ENCODE measurements at places on chromosomes 7 and 10.

DNA sequence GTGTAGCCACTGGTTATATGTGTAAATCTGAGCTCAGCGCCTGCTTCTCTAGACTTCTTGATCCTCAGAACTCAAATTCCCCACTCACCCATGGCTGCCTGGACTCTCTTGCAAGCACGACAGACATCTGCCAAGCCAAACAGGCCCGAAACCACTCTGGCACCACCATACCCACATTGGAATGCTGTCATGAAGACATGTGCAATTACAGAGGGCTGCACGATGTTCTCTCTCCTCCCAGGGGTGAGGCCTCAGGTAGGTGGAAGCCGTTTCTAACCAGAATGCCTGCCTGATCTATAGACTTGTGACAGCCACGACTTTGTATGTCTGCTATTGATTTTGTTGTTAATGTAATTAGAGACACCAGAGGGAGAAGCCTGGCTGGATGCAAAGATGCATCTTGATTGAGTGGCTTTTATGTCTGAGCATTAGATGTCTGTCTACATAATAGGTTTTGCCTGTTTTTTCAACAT, 4.0 kb downstream of the BAMBI start:
- no peak for DNase-seq

DNA sequence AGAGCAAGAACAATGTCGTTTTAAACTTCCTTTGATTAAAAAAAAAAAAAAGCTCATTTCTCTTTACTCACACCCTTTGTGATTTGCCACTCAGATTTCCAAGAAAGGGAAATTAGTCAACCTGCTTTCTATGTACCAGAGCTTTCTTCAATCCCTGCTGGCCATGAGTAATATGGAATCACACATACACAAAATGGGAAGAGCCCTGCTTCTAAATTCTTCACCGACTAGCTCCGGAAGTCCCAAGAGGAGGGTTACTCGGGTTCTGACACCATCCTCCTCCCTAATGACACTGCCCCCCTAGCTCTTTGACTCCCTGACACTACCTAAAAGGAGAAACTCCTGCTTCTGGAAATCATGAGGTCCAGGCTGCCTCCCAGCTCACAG, 81.8 kb upstream of the SFMBT2 start:
- DNase-seq = no peak

DNA sequence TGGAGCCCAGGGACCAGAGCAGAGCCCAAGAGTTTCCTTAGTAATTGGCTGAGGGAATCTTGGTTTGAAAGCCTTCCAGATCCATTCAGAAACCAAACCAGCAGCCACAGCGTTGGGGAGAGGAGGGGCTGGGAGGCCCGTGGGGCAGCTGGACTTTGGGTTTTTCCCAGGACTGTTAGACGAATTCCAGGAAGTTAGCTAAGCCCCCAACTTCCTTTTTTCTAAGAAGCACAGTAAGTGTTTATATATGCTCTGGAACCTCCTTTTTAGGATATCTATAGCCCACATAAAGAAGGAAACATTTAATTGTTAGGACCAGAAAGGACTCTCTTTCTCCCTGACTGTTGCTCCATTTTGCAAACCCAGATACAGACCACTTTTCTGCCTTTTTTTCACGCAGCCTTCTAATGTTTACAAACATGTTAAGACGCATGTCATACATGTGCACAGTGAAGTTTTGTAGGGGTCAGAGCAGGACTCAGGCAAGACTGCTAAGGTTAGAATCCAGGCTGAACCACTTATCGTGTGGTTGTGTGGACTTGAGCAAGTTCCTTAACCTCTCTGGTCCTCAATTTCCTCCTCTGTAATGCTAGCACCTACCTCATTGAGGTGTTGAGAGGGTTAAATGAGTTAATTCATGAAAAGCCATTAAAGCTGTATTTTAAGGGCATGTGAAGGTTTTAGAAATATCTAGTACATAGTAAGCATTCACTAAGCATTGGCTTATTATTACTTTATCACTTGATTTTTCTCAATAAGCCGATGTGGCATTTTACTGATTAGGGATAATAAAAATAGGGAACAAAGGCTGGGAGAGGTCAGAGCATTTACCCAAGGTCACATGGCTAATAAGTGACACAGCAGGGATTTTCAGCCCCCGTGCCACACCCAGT, 42.4 kb downstream of the TBATA start:
- no peak for DNase-seq

DNA sequence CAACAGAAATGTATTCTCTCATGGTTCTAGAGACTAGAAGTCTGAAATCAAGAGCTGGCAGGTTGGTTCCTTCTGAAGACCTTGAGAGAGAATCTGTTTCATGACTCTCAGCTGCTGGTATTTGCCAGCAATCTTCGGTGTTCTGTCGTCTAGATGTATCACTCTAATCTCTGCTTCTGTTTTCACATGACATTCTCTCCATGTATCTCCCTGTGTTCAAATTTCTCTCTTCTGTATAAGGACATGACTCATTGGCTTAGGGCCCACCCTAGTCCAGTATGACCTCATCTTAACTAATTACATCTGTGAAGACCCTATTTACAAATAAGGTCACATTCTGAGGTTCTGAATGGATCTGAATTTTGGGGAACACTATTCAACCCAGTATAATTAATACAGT, 82.3 kb downstream of the ANKRD7 start:
- DNase-seq = no peak

DNA sequence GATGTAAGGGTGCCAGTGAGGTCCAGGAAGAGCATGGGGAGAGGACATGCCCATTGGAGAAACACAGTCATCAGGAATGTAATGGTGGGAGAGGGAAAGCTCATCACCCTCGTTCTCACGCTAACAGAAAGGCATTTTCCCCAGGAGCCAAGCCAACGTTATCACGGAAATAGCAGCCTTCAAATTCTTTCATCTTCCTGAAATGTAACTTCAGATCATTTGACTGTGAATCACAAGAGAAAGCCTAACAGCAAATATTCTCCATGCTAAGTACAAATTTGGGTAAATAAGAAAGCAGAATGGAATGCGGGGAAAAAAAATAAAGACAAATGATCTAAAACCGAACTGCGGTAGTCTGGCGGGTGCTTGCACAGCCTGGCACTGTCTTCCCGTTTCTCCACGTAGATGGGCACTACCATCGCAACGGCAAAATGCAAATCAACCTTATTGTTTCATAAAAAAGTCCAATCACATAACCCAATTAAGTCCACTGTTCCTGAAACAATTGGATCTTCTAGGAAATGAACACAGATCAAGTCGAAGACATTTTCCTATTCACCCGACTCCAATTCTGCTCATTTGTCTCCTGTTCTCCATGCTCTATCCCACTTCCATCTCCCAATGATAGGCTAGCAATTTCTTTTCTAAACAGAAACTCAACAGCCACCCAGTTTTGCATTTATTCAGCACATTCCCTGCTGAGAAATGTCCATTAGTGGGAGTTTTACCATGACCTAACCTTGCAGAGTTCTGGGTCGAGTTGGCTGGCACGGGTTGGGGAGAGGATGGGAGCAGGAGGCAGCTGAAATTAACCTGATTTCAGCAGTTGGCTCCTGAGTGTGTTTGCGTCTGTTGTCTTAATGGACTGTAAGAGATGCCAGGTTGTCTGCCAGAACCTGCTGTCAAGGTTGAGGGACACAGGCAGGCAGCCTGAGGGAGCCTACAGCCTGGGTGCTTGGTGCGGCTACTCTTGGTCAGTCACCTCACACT, 74.6 kb upstream of the FRMD4A start:
- DNase-seq = no peak

DNA sequence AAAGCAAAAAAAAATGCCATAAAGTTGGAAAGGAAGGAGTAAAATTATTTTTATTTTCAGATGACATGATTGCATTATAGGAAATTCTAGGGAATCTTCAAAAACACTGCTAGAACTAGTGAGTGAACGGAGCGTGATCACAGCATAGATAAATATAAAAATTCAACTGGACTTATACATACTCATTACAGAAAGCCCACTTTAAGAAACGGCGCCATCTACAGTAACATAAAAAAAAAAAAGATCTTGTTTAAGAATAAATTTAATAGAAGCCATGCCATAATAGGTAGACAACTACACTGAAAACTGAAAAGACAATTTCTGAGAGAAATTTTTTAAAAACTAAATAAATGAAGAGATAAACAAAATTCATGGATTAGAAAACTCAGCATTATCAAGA, 623.1 kb upstream of the MGMT start:
- DNase-seq = no peak

DNA sequence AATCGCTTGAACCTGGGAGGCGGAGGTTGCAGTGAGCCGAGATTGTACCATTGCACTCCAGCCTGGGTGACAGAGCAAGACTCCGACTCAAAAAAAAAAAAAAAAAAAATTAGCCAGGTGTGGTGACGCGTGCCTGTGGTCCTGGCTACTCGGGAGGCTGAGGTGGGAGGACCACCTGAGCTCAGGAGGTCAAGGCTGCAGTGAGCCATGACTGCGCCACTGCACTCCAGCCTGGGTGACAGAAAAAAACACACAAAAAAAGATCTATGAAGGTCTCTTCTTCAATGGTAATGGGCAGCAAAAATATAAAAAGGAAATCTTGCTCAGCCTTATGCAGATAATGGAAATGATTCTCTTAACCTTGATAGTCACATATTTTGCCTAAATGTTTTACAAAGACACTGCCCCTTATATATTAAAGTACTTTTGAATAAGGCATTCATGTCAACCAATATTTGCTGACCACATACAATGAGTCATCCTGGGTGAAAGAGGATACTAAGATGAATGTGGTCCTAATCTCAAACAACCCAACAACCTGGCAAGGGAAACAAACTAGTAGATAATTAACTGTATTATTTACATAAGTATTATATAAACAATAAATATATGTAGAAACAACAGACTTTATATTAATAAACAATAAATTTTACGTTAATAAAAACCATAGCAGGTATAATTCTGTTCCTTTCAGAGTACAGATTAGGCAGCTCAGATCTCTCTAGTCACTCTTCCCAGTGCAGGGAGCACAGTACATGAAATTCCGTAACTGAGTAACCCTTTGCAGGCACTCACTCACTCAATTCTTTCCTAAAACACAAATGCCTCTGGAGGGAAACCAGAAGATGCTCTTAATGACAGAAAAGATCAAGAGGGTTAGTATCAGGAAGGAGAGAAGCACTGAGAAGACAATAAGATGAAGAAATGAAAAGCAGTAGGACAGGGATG, 8.1 kb downstream of the TOMM7 start:
- no peak for DNase-seq

GRCh38 chr7:69696686-69697685, 98.7 kb downstream of the AUTS2 start:
- DNase-seq = no peak

DNA sequence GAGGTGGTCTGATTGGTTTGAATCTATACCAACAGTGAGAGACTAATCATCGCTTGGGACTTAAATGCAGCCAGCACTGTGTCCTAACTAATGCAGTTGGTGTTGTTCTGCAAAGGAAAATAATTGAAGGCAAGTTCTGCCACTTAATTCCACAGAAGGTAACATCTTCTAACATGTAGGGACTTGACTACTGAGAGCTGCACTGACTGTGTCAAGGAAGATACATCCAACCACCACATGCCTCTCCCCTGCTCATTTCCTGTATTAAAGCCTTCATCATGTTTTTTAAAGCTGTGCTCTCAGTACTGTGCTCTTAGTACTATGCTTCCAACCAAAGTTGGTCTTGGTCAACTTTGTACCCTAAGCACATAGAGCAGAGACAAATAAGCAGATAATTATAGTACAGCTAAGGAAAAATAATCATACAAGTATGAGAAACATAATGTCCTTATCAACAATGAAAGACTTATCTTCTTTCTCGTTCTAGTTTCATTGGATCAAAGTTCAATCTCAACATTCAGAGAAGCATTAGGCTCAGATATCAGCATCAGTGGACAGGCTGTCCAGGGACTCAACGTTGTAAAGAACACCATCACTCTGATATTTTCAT, 2.8 kb upstream of the CYP3A4 start:
- DNase-seq = no peak

DNA sequence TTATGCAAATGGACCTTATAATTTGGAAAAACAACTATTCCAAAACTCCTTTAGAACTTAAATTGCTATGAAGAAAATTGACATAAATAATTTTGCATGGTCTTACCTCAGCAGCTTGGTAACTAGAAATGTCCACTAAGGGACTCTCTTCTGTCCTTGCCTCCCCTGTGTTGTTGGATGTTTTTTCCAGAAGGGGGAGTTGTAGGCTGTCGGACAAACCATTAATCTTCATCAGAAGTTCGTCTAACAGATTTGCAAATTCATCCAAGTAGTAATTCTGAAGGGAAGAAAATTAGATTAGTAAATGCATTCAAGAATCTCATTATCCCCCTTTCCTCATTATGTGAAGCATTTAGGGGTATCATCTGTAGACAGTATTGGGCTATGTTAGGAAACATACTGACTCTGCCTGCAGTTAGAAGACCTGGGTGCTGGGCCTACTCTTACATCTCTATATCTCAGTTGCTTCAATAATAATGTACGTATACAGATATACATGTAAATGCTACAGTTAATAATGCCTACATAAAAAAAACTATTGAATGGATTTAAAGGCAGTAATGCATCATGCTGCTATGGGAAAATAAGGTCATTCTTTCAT, 155.6 kb downstream of the PKD1L1 start:
- no peak for DNase-seq

DNA sequence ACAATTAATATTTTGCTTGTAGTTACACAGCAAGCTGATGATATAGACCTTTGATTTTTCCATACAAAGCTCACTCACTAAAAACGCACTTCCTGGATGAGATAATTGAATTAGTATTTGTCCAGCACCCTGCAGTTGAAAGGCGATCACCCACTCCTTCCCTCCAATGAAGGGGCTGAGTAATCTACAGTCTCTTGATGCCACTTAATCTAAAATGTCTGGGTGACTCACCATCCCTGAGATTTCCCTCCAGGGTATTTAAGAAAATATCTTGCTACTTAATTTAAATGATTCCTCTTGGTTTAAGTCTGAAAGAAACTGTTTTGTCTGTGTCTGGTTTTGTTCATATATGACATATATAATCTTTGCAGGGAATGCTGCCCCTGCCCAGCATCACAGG, 515.3 kb downstream of the GRID1 start:
- no peak for DNase-seq

DNA sequence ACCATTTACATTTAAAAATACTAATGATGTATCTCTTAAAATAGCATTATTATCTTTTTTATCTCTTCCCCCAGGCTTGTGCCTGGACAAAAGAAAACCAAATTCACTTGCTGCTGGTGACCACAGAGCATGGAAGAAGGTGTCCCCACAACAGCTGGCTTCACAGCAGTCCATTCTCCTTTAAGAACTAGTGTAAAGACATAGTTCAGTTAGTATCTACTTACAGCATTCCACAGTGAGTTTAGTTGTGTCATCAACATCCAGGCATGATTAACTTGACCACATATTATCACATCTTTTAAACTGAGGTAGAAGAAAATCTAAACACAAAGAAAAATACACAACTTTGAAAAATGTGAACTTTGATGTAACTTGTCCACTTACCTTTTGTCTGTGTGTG, 55.0 kb downstream of the LRRC17 start:
- DNase-seq = no peak

DNA sequence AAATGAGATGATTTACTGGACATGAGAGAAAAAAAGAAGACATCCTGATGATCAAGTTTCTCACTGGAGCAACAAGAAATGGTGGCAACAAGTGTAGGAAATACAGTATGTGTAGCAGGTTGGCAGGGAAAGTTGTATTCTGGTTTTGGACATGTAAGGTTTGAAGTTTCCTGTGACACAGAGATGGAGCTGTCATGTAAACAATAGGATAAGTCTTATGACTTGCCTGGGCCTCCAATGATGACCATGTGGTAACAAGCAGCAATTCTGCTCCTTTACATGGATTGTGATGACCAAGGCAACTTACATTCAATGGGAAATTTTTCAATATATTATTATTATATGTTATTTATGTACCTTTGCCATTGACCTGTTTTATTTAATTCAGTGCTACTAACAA, 125.4 kb downstream of the KMT2E start:
- no peak for DNase-seq

GRCh38 chr7:51366930-51367613, 50.5 kb upstream of the COBL start:
- DNase-seq = no peak
